ENCODE measurements at places on chromosomes 3 and 15.

DNA sequence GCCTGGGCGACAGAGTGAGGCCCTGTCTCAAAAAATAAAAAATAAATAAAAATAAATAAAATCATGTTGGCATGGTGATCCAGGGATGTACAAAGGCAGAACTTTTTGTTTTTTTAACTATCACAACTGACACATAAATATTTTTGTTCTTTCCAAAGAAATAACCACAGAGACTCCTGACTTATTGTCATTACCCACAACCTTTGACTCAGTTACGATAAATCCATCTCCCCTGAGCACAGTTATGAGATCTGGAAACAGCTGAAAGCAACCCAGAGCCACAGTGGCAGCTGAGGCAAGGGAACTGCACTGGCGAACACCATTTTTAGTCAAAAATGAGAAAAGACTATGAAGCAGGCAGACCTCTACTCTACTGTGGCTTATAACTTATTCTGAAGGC, 24.0 kb downstream of the OSBPL10 start:
- DNase-seq = no peak

- DNase-seq = no peak
Measured at GRCh38 chr3:12487336-12487735, 3.1 kb downstream of the TSEN2 start.

DNA sequence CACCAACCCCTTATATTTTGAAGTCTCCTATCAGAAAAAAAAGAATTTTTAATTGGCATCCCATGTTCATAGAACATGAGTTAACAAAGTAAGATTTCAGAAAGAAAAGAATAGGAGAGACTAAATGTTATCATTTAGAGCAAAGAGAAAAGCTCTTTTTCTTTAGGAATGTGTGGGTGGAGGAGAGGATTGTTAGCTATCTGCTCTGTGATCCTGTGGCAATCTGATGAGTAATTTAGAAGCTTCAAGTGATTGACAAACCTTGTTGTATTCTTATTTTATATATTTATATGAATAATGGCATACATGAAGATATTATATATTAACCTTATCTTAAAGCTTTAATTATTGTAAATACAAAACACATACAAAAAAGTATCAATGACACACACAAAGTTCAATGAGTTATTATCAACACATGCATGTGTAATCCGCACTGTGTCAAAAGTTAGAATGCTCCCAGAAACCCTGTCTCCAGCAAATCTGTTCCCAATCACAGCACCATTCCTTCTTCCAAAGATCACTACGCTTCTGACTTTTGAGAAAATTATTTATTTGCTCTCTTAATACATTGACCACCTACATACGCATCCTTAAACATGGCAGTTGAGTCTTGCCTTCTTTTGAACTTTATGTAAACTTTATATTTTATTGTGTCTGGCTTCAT, 907.4 kb downstream of the MCTP2 start:
- DNase-seq = no peak

- no peak for DNase-seq
Measured at GRCh38 chr15:76982756-76983155, 12.2 kb upstream of the PSTPIP1 start.

- no peak for DNase-seq
Measured at GRCh38 chr3:167441256-167441655, 32.6 kb downstream of the SERPINI2 start.

- DNase-seq = no peak
Measured at GRCh38 chr3:195411836-195412235, 31.0 kb downstream of the ACAP2 start.

DNA sequence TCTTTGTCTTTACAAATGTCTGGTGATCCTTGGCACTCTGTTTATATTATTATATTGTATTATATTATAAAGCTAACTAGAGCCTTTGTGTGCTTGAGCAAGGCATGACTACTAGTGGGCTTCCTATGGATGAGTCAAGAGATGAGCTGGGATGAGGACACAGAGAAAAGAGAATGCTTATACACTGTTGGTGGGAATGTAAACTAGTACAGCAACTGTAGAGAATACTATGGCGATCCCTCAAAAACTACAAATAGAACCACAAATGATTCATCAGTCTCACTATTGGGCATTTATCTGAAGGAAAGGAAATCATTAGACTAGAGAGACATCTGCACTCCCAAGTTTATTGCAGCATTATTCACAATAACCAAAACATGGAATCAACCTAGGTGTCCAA, 40.8 kb upstream of the MED12L start:
- no peak for DNase-seq

DNA sequence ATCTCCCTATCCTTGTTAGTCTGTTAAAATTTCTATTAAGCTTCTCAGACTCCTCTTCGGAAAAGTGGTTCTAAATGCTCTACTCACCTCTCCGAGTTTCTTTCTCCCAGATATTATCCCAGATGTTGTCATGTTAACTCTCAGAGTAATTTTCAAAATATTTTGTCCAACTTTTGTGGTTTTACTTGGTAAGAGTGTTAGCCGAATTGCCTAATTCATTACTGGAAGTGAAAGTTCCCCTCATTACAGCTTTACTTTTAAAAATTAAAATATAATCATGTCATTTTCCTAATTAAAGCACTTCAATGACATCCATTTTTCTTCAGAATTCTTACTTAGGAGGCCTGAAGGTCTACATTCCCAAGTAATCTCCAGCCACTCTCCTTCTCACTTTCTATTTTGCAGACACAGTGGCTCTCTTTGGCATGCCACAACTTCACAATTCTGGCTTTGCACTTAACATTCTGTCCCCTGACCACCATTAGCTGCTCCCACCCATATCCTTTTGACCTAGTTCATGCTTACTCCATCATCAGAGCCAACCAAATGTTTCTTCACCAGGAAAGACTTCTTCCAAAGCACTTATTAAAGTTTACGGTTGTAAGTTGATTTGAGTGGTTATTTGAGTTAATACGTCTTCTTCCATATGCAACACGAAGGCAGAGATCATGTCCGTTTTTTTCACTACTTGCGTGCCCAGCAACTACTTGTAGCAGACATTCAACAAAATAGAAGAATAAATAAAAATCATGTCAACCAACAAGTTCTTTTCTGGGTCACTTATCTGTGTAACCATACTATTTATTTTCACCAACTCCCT, 10.2 kb upstream of the TIPARP start:
- DNase-seq = no peak

DNA sequence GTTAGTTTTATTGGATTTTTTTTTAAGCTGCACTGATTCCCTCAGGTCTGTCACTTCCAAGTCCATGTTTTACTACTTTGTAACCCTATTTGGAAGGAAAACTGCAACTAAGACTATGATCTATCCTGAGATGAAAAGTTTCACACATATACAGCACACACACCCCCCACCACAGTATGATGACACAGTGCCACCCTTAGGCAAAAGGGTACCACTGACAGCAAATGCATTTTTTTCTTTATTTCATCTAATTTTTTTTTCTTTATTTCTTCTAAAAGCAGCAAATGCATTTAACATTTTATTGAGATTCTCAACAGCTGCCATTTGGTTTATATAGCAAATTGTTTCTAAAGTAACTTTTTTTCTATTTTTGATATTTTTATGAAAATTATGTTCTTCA, 21.2 kb downstream of the NGRN start:
- DNase-seq = peak; percentile 21

- DNase-seq = no peak
Measured at GRCh38 chr15:71444866-71445590, 329.8 kb downstream of the THSD4 start.

DNA sequence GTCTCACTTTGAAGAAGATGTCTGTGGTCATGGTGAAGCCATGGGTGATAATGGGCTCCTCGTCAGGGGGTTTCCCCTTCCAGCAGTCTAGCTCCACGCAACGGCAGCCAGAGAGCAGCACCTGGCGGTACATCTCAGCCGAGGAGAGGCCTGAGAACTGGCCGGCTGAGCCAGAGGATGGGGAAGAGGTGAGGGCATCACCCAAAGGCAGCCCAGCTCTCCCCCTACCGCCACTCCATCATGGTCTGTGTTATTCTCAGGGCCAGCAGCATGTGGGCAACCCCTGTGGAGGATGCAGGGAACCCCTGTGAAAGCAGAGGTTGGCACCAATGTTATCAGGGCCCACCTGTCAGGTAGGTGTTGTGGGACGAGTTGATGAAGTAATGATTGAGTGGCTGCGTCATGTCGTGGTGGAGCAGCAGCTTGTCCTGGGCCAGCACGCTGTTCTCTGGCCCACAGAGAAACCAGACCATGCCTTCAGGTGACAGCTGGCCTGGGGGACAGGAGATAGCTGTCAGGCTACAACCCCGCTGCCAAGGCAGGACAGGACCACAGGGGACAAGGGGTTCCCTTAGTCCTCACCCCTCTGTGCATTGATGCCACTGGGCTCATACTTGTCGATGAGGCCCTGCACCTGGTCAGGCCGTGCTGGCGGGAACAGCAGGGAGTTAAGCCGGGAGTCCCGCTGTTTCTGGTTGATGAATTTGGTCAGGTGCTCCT, 9.4 kb downstream of the PLCB2 start:
- DNase-seq = no peak

DNA sequence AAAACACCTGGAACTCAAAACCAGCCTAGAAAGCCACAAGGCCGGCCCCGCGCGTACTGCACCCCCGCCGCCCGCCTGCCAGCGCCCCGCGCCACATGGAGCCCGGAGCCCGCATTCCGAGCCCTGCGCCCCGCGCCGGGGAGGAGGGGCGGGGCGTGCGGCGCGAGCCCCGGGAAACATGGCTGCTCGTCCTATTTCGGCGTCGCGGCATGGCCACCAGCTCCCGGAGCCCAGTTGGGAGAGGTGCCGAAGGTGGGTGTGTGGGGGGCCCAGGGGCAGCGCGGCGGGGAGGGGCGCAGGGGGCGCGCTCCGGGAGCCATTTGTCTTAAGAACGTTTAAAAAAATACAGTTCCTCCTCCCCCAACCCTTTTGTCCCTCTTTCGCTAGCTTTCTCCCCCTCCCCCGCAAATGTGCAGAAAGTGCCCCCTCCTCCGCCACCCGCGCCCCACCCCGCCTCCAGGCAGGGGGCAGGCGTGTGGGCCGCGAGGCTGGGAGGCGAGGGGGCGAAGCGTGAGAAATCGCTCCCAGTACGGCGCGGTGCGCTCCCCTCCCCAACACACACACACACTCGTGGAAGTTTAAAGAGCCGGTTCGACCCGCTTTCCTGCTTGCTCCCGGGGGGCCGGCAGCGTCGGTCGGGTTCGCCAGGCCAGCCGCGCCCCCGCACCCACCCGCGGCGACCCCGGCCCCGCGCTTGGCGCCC, 2.5 kb downstream of the ANP32A start:
- peak; percentile 72 for DNase-seq

- no peak for DNase-seq
Measured at GRCh38 chr3:147775816-147776530, 366.8 kb downstream of the ZIC1 start.

DNA sequence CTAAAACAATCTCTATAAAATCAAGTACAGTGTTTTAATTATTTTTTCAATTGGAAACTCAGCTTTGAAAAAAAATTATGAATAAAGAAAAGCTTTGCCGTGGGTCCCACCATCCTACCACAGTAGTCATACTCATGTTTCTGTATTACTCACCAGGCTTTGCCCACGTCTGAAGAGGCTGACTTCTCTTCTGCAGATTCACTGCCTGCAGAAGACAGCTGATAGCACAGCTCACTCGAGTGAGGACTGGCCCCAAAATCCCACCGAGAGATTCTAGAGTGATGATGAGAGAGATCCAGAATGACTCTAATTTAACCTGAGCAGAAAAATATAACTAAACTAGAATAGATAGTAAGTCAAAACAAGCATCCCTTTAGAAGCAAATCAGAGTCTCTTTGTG, 11.9 kb downstream of the C2CD4B start:
- DNase-seq = no peak

GRCh38 chr3:134486577-134487041, 752 bp downstream of the CEP63 start:
- DNase-seq = no peak

- DNase-seq = no peak
Measured at GRCh38 chr3:16548721-16549120, 35.2 kb upstream of the RFTN1 start.

GRCh38 chr3:160210799-160211221, 14.4 kb upstream of the C3orf80 start:
- no peak for DNase-seq

- DNase-seq = no peak
Measured at GRCh38 chr15:27707257-27707656, 391.9 kb downstream of the OCA2 start.

GRCh38 chr15:89187986-89188514, 33.3 kb downstream of the RLBP1 start:
- DNase-seq = no peak

DNA sequence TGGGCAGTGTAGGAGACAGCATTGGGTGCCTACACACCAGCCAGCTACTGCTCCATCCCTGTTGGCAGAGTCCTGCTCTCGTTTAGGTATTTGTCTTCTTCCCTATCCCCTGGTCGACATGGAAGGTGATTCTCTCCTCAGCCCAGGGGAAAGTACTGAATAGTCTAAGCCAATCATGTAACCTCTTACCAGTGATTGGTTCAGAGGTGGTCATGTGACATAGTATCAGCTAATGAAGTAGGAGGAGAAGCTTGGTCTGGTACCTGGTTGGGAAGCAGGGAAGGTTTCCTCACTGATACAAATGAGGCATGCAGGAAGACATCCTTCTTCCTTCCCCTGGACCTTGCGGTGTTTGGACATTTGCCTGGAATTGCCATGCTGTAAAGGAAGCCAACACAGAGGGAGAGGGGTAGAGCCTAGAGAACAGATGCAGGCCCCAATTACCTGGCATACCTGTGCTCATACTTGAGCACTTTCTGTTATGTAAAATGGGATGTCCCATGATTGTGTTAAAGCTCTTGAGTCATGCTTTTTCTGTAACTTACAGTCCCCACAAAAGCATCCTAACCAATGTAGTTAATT, 32.7 kb upstream of the RASGRP1 start:
- no peak for DNase-seq

DNA sequence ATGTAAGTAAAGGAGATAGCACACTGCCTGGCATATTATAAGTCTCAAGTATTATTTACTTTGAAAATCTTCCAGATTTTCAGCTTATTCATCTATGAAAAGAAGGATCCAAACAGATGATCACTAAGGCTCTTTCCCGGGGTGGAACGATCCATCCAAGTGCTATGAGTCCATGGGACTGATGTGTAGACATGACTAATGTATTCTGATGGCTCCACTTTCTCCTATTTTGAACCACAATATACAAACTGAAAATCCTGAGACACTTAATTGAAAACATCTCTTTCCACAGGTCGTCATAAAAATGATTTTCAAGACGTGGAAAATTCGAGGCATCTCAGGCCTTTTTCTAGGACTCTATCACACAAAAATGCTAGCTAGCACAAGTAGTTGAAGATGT, 33.4 kb upstream of the CHRM5 start:
- no peak for DNase-seq

- DNase-seq = no peak
Measured at GRCh38 chr3:171753025-171753472, 57.2 kb downstream of the PLD1 start.

Measured in activated naive CD8-positive, alpha-beta T cell treated with anti-CD3 and anti-CD28 coated beads, Interleukin-2, amount 50 U/mL, for 24 hours (primary cell).